Gastrocnemius medialis (tissue), 4 donors: ENCODE measurements at places on chromosomes 11 and 22. TPM values are rescaled to one million over a fixed set of nuclear protein-coding genes. Genes with fewer than 3 reads are reported as not detected.

GRCh38 chr11:18455686-18456372 lies at the start of gene LDHAL6A:
TSS of gene LDHAL6A (plus strand) at chr11:18455856. CDS start at chr11:18456681, 825 bp downstream.
- H3K36me3 ChIP-seq = no peaks in the 10 kb centered on the region
- no peak within 1 kb of the TSS for H3K27ac ChIP-seq
- no peak for DNase-seq
- no peaks in the 10 kb centered on the region for H3K27me3 ChIP-seq
- no peaks in the 10 kb centered on the region for H3K4me1 ChIP-seq

- H3K36me3 ChIP-seq = peaks cover 9% of the 10 kb centered on the region
- peaks cover 6% of the 10 kb centered on the region for H3K4me1 ChIP-seq
- no peak overlapping the region for H3K27ac ChIP-seq
- no peak overlapping the region for H3K4me3 ChIP-seq
- no peak for DNase-seq
- H3K27me3 ChIP-seq = no peaks in the 10 kb centered on the region
Measured at GRCh38 chr11:32108576-32108975, 17.7 kb downstream of the RCN1 start.

- H3K4me3 ChIP-seq = no peak overlapping the region
- H3K27me3 ChIP-seq = no peaks in the 10 kb centered on the region
Measured at GRCh38 chr11:85732965-85733364, 47.0 kb upstream of the CCDC89 start.

- H3K36me3 ChIP-seq = no peaks in the 10 kb centered on the region
- no peak overlapping the region for H3K27ac ChIP-seq
- H3K4me1 ChIP-seq = no peaks in the 10 kb centered on the region
- H3K4me3 ChIP-seq = no peak overlapping the region
Measured at GRCh38 chr11:101028644-101029043, 101.0 kb downstream of the PGR start.

- no peak overlapping the region for H3K27ac ChIP-seq
- no peaks in the 10 kb centered on the region for H3K4me1 ChIP-seq
- DNase-seq = no peak
- peaks cover 3% of the 10 kb centered on the region for H3K27me3 ChIP-seq
- no peaks in the 10 kb centered on the region for H3K36me3 ChIP-seq
Measured at GRCh38 chr22:38964989-38965388, 7.6 kb downstream of the APOBEC3A start.

- peaks cover 53% of the 10 kb centered on the region for H3K4me1 ChIP-seq
- H3K4me3 ChIP-seq = no peak overlapping the region
- H3K27me3 ChIP-seq = no peaks in the 10 kb centered on the region
- H3K27ac ChIP-seq = no peak overlapping the region
Measured at GRCh38 chr11:60870276-60870675, 2.9 kb downstream of the ZP1 start.

The DEPDC7 gene
- 5.8 TPM for total RNA-seq

The OR5B21 gene
- not detected for total RNA-seq

The SAA4 gene
- total RNA-seq = 3.9 TPM

The OR51B5 gene
- total RNA-seq = not detected
